ENCODE measurements at places on chromosomes 11 and 22. TPM values are rescaled to one million over a fixed set of nuclear protein-coding genes. Genes with fewer than 3 reads are reported as not detected.

- no peak for DNase-seq
Observed at GRCh38 chr11:133906241-133906640, 50.5 kb downstream of the IGSF9B start.

GRCh38 chr11:4560467-4560866 is 15.5 kb downstream of the OR52M1 start:
- peak; percentile 27 for DNase-seq

DNA sequence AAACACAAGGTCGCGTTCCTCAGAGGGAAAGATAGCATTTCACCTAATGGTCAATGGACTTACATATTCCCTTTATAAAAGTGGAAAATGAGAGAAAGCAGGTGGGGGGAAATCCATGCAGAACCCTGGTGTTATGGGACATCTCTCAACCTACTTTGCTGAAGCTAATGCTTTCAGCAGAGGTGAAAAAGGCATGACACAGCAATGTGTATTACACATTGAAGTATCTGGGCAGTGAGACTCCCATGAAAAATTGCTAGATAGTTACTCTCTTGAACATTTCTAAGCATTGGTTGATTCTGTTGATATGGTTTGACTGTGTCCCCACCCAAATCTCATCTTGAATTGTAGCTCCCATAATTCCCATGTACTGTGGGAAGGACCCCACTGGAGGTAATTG is 60.0 kb upstream of the PICALM start:
- DNase-seq = no peak

DNA sequence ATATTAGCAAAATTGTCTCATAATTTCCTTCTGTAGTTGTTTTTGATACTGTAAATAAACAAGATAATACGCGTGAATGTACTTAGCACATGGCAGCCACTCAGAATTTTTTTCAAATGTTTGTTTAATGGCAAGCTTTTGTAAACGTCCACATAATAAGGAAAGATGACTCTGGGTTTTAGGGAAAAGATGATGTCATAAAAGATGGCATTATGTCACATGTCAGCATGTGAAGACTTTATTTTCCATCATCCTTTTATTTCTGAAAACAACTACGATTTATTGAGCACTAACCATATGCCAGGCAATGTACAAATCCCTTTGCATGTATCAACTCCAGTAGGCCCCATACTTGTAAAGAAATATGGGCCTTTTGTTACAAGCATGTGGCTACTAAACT is 139.9 kb downstream of the C11orf91 start:
- no peak for DNase-seq

- DNase-seq = no peak
Observed at GRCh38 chr11:119940401-119940976, 197.4 kb downstream of the TRIM29 start.

DNA sequence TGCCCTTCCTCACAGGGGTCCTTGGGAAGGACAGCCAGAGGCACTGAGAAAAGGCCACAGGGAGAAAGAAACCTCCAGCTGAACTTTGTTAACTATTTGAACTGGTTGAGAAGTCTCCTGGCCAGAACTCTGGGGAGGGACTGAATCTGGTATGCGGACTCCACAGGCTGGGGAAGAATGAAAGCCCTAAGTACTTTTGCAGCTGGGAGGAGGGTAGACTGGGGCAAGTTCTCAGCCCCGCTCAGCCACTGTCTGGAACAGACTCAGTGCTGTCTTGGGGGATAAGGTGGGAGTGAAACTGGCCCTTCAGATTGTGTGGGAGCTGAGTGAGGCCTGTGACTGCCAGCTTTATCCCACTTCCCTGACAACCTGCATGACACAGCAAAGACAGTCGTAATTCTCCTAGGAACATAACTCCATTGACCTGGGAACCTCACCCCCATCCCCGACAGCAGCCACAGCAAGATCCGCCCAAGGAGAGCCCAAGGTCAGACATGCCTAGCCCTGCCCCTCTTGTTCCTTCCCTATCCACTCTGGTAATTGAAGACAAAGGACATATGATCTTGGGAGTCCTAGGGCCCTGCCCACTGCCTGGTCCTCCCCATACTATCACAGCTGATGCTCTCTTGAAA is 475.1 kb upstream of the CNTN5 start:
- no peak for DNase-seq

- no peak for DNase-seq
Observed at GRCh38 chr11:134663506-134664313, 251.7 kb upstream of the B3GAT1 start.

Gene ZNF214
- total RNA-seq = 3.2 TPM

Gene GLB1L2
- total RNA-seq = 3.4 TPM

Measured in bronchial epithelial cell (primary cell).